ENCODE measurements at places on chromosomes 4 and X.

DNA sequence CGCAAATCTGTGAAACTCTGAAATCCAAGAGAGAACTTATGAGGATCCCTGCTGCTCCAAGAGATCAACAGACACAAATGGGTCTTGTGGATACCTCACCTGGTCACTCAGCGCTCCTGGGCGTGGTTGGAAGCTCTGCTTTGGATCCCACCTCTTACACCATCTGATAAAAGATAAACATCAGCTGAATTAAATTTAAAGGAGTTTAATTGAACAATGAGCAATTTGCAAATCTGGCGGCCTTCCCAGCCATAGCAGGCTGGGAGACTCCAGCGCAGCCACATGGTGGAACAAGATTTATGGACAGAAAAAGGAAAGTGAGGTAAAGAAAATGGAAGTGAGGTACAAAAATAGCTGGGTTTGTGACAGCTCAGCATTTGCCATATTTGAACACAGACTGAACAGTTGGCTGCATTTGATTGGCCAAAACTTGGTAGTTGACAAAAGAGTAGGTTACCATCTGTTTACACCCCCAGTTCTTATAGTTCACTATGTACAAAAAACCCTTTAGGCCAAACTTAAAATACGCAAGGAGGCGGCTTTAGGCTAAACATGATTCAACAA is 437.3 kb upstream of the NDST3 start:
- DNase-seq, result no peak

DNA sequence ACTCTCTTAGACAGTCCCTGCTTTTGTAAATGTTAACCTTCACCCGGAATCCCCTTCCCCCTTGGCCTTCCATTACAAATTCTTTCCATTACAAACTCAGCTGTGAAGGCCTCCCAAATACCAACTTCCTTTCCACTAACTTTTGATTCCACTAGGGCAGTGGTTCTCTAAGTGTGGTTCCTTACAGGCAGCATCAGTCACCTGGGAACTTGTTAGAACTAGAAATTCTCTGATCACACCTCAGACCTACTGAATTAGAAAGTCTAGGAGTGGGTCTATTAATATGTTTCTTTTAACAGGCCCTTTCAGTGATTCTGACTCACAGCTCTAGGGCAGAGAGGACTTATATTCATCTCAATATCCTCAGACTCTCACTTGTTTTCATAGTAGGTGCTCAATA is 19.0 kb upstream of the MRPL1 start:
- no peak for DNase-seq

DNA sequence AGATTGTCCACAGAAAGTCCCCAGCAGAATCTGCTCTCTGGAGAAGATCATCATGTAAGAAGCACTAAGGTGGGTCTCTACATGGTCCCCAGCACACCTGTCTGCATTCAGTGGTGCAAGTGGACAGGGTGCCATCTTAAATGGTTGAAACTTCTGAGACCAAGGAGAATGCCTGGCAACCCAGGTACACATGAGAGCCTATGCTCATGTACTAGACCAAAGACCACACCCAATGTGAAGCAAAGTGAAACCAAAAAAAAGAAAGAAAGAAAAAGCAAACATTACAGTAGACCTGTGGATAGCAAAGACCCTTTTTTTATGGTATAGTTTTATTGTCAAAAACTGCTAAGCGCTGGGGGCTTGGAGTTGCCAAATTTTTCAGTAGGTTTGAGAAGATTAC is 15.0 kb downstream of the CD40LG start:
- no peak for DNase-seq

DNA sequence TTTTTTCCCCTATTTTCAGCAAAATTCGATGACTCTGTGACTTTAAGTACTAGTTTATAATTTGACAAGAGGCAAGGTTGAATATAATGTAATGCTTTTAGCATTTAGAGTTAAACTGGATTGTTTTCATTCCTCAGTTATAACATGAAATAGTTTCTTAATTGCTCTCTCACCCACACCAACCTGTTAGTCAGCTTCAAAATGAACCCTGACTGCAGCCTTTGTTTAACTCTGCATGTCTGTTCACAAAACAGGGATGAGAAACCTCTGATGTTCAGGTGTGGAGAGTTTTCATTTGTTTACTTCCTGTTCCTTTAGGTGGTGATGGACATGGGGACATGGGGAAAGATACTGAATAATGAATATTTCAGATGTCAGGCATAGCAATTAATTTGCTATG is 49.9 kb upstream of the MND1 start:
- no peak for DNase-seq

Measured in NCI-H1417 treated with DMSO at 0.1 percent for 48 hours (cell line).